CD4-positive, alpha-beta T cell (primary cell): ENCODE measurements at places on chromosomes 3 and 15.

DNA sequence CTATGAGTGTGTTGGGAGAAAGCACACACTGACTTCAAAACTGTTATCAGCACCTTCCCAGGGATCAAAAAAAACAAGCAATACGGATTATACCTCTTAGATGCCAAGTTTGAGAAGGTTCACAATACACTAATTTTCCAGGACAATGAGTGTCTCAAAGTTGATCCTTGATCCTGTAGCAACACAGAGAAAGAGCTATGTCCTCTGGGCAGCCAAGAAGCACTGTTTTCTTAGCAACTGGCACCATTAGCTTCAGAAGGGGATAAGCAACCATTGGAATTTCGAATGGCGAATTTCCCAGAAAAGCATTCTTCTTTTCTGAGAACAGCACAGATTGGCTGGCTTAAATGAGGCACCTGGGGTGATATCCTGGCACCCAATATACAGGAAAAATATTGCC is 270.3 kb upstream of the RORA start:
- H3K4me1 ChIP-seq, result no peaks in the 10 kb centered on the region
- no peak overlapping the region for H3K27ac ChIP-seq
- no peak overlapping the region for H3K4me3 ChIP-seq
- H3K36me3 ChIP-seq, result no peaks in the 10 kb centered on the region
- peaks cover 8% of the 10 kb centered on the region for H3K27me3 ChIP-seq

GRCh38 chr15:59524331-59524731 is 86.3 kb downstream of the FAM81A start:
- H3K27me3 ChIP-seq, result no peaks in the 10 kb centered on the region
- H3K27ac ChIP-seq, result no peak overlapping the region
- H3K4me1 ChIP-seq, result peaks cover 27% of the 10 kb centered on the region
- no peaks in the 10 kb centered on the region for H3K36me3 ChIP-seq
- DNase-seq, result no peak

- H3K36me3 ChIP-seq, result no peaks in the 10 kb centered on the region
- H3K4me3 ChIP-seq, result no peak overlapping the region
- no peak for DNase-seq
- no peaks in the 10 kb centered on the region for H3K4me1 ChIP-seq
Measured at GRCh38 chr3:124456506-124456905, 273.7 kb upstream of the UMPS start.

DNA sequence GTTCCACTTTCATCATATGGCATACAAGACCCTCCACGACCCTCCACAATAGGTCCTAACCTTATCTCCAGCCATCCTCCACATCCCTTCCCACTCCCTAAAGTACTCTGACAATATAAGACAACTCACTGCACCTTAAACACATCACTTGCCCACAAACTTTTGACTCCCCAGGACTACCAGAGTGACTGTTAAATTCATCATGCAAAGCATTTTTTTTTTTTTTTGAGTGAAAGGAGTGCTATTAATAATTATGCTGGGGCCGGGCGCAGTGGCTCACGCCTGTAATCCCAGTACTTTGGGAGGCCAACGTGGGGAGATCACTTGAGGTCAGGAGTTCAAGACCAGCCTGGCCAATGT is 55.8 kb downstream of the OSBPL10 start:
- no peaks in the 10 kb centered on the region for H3K36me3 ChIP-seq
- no peaks in the 10 kb centered on the region for H3K27me3 ChIP-seq
- DNase-seq, result no peak
- H3K4me3 ChIP-seq, result no peak overlapping the region

DNA sequence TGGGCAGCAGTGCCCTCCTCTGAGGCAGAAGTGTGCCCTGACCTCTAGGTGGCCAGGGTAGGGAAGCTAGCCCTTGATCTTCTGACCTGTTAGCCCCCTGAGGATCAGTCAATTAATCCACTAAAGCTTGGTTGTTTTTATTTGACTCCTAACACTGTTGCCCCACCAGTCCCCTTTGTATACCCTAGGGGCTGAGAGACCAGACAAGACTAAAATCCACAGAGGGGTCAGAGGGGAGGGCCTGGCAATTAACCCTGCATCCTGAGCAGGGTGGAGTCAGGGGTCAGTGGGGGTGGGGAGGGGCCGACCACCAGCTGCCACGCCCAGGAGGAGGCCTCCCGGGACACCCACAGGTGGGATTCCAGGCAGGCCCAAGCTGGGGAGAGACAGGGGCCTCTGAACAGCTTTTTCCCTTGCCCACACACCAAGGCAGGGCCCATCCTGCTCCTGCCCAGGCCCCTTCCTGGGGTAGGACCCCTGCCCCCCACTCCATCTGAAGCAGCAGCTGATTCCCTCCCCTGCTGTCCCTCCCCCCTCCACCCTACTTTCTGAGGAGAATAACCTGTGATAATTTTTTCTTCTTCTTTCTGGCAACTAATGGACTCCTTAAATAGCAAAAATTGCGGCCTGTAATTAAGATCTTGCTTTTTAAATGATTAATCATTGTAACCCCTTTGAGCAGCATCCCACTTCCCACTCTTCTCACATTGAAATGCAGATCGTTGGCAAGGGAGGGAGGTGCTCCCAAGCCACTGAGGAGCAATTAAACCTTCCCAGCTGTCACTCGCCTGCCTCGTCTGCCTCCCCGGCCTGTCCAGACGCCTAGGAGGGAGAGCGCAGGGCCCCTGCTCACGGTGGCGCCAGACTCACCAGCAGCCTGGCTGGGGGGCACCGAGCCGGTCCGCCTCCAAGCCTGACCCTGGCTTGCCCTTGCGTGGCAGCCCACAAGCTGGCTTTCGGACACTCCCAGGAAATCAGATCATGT is 51.9 kb downstream of the RHCG start:
- H3K36me3 ChIP-seq, result no peaks in the 10 kb centered on the region
- DNase-seq, result no peak
- no peak overlapping the region for H3K4me3 ChIP-seq
- peaks cover 4% of the 10 kb centered on the region for H3K4me1 ChIP-seq
- H3K27ac ChIP-seq, result no peak overlapping the region

DNA sequence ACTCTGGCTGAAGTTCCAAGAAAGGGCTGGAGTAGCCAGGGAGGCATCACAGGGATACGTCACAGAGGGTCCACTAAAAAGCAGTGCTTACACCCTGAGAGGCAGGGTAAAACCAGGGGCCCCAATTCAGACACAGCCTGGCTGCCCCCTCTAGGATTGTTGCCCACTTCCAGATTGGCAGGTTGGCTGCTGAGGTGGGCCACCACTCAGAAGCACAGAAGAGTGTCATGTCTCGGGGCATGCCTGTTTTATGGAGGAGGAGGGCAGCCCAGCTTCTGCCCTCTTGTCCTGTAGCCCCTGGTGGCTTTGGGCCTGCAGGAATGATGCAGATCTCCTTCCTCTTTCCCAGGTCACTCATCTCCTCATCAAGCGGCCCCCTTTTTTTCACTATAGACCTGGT is 24.0 kb downstream of the NOX5 start:
- H3K4me1 ChIP-seq, result no peaks in the 10 kb centered on the region
- no peak for DNase-seq
- no peaks in the 10 kb centered on the region for H3K36me3 ChIP-seq
- H3K27me3 ChIP-seq, result peaks cover 10% of the 10 kb centered on the region
- no peak overlapping the region for H3K27ac ChIP-seq

- DNase-seq, result no peak
- H3K4me3 ChIP-seq, result no peak overlapping the region
- H3K27me3 ChIP-seq, result no peaks in the 10 kb centered on the region
- H3K36me3 ChIP-seq, result no peaks in the 10 kb centered on the region
- peaks cover 4% of the 10 kb centered on the region for H3K4me1 ChIP-seq
Measured at GRCh38 chr15:78228356-78228996, 5.9 kb downstream of the ACSBG1 start.

DNA sequence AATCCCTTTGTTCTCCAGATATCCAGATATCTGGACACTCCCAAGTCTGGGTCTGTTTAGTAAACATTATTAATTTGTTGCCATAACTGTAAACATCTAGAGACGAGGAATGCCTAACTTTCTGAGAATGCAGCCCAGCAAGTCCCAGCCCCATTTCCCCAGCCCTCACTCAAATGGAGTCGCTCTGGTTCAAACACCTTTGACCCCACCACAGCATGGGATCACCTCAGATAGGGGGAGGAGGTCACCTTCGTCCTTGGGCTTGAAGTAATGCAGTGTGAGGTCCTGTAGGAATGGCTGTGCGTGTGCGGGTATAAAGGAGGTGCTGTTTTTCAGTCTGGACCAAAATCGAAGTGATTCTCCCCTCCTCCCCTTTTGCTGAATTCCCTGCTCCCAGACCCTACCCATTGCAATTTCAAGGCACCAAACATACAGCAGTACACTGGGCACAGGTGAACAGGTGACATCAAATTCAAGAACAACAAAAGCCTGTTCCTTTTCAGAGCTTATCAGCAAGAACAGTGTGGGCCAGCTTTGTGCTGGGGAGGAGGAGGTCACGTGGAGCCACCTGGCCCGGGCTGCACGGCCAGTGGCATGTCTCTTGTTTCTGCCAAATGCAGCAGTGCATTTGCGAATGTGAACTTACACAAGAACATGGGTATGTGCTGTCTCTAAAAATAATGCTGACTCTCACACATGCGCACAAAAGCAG is 57.5 kb upstream of the TRPM1 start:
- H3K4me3 ChIP-seq, result no peak overlapping the region
- no peaks in the 10 kb centered on the region for H3K4me1 ChIP-seq

DNA sequence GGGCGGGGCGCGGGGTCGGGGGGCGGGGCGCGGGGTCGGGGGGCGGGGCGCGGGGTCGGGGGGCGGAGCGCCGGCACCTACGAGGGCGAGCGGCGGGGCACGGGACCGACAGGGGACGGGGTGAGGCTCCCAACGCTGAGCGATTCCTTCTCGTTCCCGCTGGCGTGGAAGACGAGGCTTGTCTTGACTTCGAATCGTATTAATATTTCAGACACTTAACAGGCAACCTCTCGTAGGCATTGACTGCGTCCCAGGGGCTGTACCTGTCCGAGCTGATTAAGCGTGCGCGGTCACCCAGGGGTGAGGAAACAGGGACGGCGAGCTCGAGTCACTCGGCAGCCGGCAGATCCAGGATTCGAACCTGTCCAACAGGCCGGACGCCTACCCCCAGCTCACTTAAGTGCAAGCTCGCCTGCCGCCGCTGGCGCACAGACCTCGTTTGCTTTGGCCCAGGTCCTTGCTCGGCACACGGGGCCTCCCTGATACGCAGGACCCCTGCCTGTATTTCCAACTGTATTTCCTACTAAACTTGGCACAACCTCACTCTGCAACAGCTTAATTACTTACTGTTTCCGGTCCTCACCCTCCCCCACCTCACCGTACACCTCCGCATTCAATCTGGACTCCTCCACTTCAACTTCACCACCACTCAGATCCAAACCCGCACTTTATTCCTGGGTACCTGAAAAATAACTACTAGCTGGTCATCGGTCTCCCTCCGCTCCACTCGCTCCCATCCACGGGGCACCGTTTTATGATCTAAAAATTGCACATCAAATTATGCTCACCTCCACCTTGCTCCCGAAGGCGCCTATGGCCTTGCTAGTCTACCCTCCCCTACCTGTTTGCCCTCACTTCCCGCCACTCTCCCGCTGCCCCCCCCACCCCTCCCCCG is 722 bp upstream of the ZXDC start:
- peak overlapping the region; percentile 74 for H3K4me3 ChIP-seq
- peaks cover 41% of the 10 kb centered on the region for H3K4me1 ChIP-seq
- DNase-seq, result no peak
- H3K27me3 ChIP-seq, result no peaks in the 10 kb centered on the region

- no peak overlapping the region for H3K4me3 ChIP-seq
- no peaks in the 10 kb centered on the region for H3K27me3 ChIP-seq
- H3K36me3 ChIP-seq, result no peaks in the 10 kb centered on the region
Measured at GRCh38 chr3:48112813-48113212, 75.4 kb downstream of the CDC25A start.
